ENCODE measurements at places on chromosomes 5 and 9. TPM values are rescaled to one million over a fixed set of nuclear protein-coding genes. Genes with fewer than 3 reads are reported as not detected.

Gene AP3S1
- 74.9 TPM for total RNA-seq

Gene AK1
- total RNA-seq, result 39.6 TPM

- DNase-seq, result no peak
These were observed 21.5 kb upstream of the DAB2 start for GRCh38 chr5:39446231-39446630.

Gene PCDHA9
- 1.4 TPM for total RNA-seq

Gene VCAN
- 234 TPM for total RNA-seq

- no peak for DNase-seq
These were observed 177.8 kb upstream of the PITX1 start for GRCh38 chr5:135211791-135212190.

DNA sequence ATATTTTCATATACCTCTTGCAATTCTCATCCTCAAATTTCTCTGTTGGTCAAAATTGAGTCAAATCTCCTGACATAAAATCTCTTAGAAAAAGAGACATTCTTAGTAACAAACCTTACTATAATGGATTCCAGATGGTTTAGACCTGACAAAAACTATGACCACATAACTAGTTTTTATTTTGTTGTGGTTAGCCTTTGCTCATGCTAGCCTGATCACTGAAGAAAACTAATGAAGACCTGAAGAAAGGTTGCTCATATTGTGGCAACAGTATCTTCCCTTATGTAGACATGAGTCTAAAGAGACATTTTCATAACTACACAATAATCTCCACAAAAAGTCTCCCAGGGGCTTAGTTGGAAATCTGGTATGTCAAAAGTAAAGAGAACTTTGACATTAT, 274.1 kb upstream of the TMEM161B start:
- DNase-seq, result no peak

DNA sequence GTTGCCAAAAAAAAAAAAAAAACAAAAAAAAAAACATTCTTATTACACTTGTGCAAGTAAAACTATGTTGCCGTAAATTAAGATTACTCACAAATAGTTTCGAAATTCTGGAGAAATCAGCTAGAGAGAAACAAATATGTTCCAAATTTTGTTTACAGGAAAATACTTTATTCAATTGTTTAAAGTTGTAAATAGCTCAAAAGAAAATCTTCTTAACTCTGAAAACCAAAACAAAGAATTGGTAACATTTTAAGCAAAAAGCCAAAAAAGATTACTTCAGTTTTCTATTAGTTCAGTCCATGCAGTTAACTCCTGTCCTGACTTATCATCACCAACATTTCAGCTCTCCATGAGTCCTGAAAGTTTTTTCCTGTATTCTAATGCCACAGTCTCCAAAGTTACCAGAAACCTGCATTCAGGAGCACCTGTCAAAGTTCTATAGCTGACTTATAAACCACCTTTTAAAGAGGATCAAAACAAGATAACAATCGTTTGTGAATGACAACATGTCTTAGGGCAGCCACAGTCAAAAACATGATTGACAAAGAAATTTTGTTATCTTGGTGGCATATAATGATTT, 194.1 kb downstream of the RANBP17 start:
- no peak for DNase-seq

- no peak for DNase-seq
These were observed 361.1 kb upstream of the KLF4 start for GRCh38 chr9:107850653-107851052.

GRCh38 chr5:16260000-16260399, 80.4 kb upstream of the MARCHF11 start:
- no peak for DNase-seq

DNA sequence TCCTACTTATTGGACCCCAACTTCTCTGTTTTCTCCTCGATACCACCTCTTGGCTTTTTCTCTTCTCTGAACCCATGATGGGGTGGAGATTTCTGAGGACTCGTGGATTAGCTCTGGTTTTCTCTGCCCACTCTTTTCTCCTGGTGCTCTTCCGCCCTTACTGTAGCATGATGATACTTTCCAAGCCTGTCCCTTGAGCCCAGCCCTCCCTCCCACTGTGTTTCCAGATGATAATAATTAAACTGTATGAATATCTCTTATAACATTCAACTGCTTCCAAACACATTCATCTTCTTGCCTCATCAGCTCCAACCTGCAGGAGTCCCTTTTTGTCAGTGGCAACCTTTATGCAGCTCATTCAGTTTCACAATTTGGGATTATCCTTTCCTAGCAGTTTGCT, 494.2 kb upstream of the KLF4 start:
- no peak for DNase-seq

DNA sequence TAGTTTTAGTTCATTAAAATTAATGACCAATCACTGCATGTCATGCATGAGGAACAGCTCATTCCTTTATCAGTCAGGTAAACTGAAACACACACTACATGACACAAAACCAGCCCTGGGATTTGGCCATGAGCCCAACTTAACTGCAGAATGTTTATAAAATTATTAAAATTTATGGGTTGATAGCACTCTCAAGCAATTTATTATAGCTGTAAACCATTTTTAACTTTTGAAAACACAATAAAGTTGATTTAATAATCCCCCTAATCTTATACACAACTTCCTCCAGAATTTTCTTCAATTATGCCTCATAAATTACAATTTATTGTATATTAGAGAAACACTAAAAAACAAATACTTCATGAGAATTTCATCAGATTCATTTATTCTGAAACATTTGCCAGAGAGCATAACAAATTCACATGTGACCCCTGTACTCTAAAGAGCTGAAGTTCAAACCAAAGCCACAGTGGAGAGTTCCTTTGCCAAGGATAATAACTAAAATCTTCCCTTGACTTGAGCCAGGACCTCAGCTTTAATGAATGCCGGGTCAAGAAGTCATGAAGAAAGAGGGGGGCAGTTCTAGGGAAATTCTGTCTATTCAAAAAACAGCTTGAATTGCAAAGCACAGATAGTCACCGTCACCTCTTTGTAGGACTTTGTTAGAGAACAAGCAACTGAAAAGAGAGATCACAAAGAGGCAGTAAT, 763.7 kb upstream of the GRAMD2B start:
- peak; percentile 10 for DNase-seq

DNA sequence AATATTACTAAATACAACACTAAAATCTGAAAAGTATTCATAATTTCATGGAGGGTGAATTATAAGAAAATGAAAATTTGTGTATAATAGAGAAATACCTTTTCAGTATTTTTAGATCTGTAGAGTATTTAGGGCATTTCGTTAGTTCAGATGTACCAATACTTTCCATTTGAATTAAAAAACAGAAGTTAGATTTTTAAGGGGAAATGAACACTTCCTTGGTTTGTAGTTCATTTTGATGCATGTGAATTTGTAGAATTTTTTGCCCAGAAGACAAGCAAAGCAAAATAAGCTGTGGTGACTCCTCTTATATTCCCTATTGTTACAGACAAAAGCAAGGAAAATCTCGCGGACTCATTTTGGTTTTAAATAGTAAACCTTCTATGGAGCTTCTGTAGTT, 209.0 kb upstream of the RPS23 start:
- no peak for DNase-seq

GRCh38 chr9:114416290-114416689, 28.5 kb upstream of the AKNA start:
- no peak for DNase-seq

GRCh38 chr9:71079451-71079850, 42.0 kb downstream of the TRPM3 start:
- no peak for DNase-seq

DNA sequence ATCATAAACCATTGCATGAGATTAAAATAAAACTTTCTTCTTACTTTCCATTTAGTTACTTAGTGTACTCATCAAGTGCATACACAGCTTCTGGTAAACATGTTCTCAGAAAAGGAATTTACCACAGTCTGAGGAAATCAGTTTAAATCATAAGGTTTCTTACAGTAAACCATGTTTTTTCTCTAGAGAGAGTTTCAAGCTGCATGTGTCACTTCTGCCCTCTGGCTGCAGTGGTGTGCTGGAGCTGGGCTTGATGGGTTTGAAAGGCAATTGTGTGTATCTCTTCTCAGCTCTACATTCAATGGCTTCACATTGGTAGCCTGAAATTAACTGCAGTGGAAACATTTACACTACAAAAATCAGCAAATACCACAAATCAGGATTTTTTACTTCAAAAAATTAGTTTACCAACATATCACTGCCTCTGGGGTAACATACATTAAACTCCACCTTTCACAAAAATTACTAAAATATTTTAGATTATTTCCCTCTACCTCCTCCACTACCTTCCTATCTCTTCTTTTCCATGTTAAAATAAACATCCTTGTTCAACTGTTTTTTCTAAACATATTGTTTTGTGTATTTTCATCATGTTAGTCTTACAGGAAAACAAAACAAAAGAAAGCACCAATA, 414.3 kb downstream of the ANXA1 start:
- no peak for DNase-seq

DNA sequence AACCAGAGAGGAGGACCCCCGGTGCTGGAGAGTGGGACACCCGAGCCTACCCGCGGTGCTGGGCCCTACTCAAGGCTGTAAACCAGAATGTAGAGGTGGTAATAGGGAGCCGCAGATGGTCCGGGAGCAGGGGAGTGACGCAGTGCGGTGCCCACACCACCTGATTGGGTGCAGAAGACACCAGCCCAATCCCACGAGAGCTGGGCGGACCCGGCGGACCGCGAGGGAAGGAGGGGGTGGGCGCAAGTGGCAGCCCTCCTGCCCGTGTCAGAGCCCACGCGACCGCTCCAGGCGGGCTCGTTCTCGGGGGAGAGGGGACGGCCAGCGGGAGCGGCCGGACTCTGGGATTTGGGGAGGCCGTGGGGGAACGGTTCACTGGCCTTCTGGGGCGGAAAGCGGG, 71.2 kb downstream of the C9orf50 start:
- DNase-seq, result no peak

Gene GPR151
- total RNA-seq, result not detected

GRCh38 chr5:39148983-39149534, 70.3 kb downstream of the FYB1 start:
- no peak for DNase-seq

DNA sequence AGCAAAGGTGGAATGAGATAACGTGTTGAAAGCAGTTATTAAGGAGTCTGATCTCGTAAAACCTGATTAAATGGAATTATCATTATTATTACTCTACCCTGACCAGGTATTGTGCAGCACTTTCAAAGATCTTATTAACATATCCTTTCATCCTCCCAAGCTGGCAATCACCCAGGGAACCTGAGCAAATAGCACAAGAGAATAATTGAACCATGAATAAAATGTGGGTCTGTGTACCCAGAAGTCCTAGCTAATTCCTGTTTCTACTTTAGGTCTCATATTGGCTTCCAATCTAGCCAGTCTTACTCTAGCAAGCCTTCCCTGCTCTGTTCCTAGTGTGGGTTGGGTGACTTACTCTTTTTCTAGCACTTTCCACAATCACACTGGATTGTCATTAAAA, 162.2 kb upstream of the STK32A start:
- DNase-seq, result no peak

DNA sequence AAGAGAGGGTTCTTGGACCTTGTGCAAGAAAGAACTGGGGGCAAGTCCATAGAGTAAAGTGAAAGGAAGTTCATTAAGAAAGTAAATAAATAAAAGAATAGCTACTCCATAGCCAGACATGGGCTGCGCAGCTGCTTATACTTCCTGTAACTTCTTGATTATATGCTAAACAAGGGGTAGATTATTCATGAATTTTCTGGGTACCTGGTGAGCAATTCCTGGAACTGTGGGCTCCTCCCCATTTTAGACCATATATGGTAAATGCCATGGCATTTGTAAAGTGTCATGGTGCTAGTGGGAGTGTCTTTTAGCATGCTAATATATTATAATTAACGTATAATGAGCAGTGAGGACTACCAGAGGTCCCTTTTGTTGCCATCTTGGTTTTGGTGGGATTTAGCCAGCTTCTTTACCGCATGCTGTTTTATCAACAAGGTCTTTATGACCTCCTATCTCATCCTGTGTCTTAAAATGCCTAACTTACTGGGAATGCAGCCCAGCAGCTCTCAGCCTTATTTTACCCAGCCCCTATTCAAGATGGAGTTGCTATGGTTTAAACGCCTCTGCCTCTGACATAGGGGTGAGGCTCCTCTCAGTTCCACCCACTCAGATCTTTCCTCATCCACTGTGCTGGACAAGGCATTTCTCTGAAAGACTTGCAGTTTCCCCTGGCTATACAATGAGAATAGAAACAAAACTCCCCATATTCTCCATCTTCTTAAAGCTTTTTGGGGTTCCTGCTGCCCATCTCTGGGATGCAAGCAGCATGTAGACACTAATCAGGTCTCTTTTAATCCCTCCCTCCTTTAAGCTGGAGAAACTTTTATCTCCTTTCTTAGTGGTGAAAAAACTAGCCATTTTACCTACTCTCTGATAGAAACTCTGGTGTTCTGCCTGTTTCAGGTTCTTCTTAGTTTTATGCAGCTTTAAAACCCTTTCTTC, 91.2 kb downstream of the ARRDC3 start:
- DNase-seq, result no peak

DNA sequence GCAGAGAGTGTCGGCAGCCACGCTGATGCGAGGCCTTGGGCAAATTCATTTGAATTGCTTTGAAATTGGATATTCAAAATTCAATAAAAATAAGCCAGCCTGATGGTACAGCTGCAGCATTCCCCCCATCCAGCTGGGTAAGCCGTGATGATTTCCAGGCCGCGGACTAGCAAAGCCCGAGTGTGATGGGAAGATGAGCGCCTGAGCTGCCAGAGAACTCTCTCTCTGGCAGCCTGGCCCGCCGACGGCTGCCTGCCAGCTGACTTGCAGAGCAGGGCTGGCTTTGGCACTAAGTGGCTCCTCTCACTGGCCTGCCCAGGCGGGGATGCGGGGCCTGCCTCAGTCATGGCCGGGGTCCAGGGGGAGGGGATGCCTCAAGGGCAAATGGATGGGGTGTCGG, 268.3 kb upstream of the WWC1 start:
- DNase-seq, result no peak

Gene TNFAIP8
- 10.8 TPM for total RNA-seq

DNA sequence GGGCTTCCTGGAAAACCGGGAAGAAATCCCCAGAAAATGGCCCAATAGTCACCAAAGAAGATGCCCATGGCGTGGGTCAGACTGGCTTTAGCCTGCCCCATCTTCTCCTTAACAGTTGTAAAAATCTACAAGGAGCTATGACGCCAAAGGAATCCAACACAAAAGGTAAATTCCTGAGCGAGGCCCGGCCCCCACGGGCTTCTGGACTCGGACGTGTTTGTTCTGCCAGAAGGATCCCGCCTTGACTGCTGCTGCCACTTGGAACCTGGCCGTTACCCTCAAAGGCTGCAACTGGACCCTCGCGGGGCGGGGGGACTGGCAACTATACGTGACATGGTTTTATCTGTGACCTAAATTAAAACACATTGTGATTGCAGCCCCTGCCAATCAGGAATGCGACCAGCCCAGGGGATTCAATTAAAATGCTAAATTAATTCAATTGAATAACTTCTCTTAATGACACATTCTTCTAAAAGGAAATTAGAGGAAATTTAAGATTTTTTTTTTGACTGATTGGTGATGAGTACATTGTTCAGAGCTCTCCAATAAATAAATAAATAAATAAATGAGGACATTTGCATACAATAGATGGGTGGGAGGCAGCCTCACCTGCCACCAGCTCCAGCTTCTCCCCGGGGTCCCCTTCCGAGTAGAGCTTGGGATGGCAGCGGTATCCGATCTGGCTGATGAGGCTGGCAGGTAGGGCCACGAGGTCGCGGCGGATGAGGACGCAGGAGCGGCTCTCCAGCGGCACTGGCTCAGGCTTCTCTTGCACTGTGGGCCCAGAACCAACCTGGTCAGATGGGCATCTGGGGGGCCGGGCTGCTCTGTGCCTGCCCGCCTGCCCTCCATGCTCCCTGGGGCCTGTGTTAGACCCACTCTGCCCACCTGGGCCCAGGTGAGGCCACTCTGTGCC, 54.7 kb upstream of the UBAC1 start:
- DNase-seq, result no peak

GRCh38 chr9:85392260-85392659, 349.5 kb downstream of the AGTPBP1 start:
- no peak for DNase-seq
